ENCODE measurements at places on chromosomes 3 and 15. TPM values are rescaled to one million over a fixed set of nuclear protein-coding genes. Genes with fewer than 3 reads are reported as not detected.

DNA sequence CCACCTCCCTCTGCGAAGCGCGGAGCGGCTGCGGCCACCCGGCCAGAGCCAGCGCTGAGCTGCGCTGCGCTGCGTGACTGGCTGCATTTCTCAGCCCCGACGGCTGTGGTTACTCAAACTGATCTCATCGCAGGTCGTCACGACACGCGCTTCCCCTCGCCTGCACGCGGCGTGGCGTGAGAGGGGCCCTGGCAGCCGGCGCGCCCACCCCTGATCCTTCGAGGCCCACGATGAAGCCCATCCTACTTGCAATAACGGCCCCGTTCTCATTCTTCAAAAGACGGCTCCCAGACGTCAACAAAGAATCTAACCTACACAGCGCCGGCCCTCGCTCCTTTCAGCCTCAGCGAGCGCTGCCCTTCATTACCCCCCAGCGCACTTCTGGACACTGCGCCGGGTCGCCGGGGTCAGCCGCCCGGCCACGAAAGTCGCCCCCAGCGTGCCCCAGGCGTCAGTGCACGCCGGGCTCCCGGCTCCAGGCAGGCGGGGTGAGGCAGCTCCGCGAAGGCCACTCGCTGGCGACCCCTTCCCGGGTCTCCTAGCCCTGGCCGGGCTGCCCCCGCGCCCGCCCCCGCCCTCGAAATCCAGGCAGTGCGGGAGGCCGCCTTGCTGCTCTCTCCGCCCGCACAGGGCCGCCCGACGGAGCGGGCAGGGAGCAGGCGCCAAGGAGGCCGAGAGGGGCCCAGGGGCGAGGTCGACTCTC lies 9.9 kb upstream of the LEKR1 start:
- DNase-seq = peak; percentile 30

GRCh38 chr15:85407421-85408269 lies 27.2 kb downstream of the AKAP13 start:
- DNase-seq = no peak

Gene TNIK
- 74.9 TPM for total RNA-seq

DNA sequence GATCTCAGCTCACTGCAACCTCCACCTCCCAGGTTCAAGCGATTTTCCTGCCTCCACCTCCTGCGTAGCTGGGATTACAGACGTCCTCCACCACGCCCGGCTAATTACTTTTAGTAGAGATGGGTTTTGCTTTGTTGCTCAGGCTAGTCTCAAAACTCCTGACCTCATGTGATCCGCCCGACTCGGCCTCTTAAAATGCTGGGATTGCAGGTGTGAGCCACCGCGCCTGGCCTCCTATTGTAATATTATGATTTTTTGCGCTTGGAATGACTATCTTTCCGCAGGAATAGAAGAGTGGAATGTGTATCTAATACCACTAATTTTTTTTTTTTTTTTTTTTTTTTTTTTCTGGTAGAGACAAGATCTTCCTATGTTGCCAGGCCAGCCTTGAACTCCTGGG lies 1.8 kb downstream of the ARL8B start:
- DNase-seq = no peak

Gene ANKRD34C
- total RNA-seq = not detected

GRCh38 chr15:71485094-71485693 lies 325.2 kb upstream of the NR2E3 start:
- DNase-seq = no peak

DNA sequence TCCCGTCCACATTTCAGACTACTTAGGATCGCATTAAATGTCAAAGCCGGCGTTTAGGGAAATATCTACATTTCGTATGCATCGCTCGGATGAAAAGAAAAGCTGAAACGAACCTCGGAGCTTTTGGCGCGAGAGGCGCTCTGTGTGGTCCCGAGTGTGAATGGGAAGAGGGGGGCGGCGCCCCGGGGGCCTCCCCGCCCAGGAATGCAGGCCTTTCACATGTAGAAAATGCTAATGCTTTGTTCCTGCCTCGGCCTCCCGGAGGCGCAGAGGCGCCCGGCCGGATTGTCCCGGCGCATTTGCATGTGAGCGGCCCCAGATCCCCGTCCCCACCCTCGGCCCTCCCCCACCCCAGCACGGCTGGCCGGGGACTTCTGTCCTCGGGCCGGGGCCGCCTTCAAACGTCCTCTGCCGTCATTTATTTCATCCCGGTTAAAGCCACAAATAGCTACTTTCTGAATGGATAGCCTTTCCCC lies 37.0 kb upstream of the TRIM71 start:
- peak; percentile 56 for DNase-seq

- DNase-seq = no peak
Observed at GRCh38 chr3:188236271-188236670, 82.3 kb downstream of the LPP start.

Gene ADAMTSL3
- 9.1 TPM for total RNA-seq

Gene ABHD17C
- 41.8 TPM for total RNA-seq

DNA sequence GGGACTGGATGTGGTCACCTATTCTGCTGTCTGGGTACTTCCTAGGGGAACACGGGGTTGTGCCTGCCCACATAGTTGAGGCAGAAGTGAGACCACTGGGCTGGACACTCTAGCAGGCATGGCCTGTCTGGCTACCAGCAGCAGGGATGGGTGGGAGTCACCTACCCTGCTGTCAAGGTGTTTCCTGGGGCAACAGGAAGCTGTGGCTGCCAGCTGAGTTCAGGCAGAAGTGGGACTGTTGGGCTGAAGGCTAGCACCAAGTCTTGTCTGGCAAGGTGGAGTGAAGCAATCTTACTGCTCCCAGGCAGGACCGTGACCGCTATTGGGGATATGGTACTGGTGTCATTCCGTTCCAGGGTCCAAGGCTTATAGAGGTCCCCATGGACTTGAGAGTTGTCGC lies 20.3 kb upstream of the ZDHHC23 start:
- no peak for DNase-seq

Gene ZMYND10
- total RNA-seq = 0.38 TPM

DNA sequence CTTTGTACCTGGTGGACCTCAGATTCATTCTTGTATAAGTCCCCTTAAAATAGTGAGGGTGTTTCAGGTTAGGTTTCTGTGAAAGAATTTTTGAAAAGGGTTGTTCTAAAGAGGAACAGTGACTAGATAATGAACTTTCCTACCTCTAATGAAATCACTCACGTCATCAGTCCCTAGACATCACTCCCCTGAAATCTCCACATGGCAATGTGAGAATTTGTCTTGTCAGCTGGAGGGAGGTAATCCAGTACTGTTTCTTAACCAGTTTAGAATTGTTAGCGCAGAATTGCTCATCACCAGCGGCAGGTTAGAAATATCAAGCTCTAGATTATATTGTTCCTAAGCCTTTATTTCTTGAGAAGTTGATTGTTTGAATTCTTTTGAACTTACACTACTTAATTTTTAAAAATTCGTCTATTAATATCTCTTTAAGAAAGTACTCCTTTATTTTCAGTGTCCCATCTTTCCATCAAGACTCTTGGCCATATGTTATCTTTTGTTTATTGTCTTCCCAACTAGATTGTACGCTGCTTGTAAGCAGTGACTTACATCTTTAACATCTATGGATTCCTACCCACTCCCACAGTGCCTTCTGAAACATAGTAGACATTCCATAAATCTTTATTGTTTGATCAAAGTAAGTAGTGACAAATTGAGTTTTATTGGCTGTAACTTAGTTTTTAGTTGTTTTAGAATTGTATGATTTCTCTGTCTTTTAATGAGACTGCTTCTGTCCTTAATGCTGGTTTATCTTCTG lies 52.8 kb downstream of the RASA2 start:
- no peak for DNase-seq

GRCh38 chr3:84277562-84278224 lies 681.1 kb upstream of the CADM2 start:
- no peak for DNase-seq

Gene NECTIN3
- 48.9 TPM for total RNA-seq

DNA sequence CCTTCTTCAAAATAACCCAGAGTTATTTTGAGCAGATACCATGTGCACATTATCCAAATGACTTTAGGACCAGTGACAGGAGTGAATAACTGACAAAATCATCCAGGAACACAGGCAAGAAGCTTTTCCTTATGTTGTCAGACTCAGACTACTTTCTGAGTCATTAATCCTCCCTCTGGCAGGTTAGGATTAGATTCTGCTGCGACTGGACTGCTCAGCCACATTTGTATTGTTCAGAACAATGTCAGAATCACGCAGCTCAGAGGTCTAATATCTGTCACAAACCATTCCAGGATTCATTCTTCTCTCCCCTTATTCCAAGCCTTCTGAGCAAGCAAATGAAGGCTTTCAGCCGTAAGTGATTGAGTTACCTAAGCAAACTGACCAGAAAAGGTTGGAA lies 34.8 kb upstream of the FAM174B start:
- DNase-seq = no peak
